ENCODE measurements at places on chromosomes 2 and 18. TPM values are rescaled to one million over a fixed set of nuclear protein-coding genes. Genes with fewer than 3 reads are reported as not detected.

LRP1B gene
- total RNA-seq = 1.7 TPM

MSGN1 gene
- not detected for total RNA-seq

VWC2L gene
- total RNA-seq = not detected

CHRNG gene
- total RNA-seq = not detected

BCL2L11 gene
- total RNA-seq = 9.6 TPM

EVX2 gene
- total RNA-seq = not detected

SNTG2 gene
- not detected for total RNA-seq

IL18RAP gene
- 2.7 TPM for total RNA-seq

ZFP36L2 gene
- total RNA-seq = 39.8 TPM

DNA sequence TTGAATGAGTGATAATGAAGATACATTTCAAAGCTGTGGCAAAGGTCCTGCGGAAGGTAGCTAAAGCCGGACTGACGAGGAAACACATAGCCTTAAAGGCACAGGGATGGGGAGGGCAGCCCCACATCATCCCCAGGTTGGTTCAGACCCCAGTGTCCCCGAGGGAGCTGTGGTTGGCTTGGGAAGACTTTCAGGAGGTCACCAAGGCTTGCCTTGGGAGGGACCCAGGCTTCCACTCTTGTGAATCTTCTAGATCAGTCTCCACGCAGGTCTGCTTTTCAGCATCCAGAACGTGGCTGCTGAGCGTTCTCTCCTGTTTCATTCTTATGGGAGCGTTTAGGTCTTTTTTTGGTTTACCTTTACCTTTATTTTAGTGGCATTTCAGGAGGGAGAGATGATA is 16.8 kb downstream of the KIF1A start:
- H3K27ac ChIP-seq = no peak overlapping the region
- no peaks in the 10 kb centered on the region for H3K36me3 ChIP-seq
- no peaks in the 10 kb centered on the region for H3K27me3 ChIP-seq

DNA sequence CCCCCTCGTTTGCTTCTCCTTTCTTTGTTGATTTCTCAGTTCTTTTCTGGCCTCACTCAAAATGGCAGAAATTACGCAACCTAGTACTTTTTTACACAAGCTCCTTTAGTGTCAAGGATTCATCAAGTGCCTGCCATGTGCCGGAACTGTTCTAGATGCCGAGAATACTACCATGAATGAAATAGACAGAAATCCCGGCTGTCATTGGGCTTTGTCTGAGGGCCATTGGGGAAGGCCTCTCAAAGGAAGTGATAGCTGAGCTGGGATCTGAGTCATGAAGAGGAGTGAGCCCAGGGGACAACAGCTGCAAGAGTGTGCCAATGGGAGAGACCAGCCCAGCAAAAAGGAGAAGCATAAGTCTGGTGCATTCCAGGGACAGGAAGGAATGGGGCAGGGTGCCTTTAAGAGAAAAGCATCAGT is 34.3 kb upstream of the PPP1CB start:
- no peaks in the 10 kb centered on the region for H3K27me3 ChIP-seq
- no peaks in the 10 kb centered on the region for H3K4me1 ChIP-seq
- peak overlapping the region; percentile 70 for H3K27ac ChIP-seq
- DNase-seq = no peak
- H3K36me3 ChIP-seq = no peaks in the 10 kb centered on the region
- no peak overlapping the region for H3K4me3 ChIP-seq

GRCh38 chr2:70855667-70856066 is 20.1 kb upstream of the CD207 start:
- no peaks in the 10 kb centered on the region for H3K27me3 ChIP-seq
- H3K4me1 ChIP-seq = no peaks in the 10 kb centered on the region
- DNase-seq = no peak

GRCh38 chr2:16623031-16623430 is 42.6 kb downstream of the CYRIA start:
- H3K27ac ChIP-seq = peak overlapping the region; percentile 35
- H3K36me3 ChIP-seq = no peaks in the 10 kb centered on the region
- H3K27me3 ChIP-seq = no peaks in the 10 kb centered on the region
- no peak overlapping the region for H3K4me3 ChIP-seq
- DNase-seq = no peak

DNA sequence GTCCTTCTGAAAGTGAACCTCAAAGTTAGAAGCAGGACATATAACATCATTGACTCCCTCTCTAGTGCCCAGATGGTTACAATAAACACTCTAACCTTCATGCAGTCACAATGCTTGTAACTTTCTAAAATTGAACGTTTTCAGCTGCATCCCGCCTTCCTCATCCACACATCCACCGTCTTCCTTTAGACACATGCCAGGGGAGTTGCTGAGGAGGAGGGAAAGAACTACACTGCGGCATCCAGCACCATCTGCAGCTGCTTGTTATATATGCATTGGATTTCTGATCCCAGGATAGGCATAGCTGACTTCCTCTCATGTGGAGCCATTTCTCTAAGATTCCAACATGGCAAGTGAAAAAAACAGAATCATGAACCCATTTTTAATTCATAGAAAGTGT is 96.8 kb downstream of the FBXO15 start:
- no peaks in the 10 kb centered on the region for H3K27me3 ChIP-seq
- no peak overlapping the region for H3K27ac ChIP-seq
- H3K4me3 ChIP-seq = no peak overlapping the region
- no peaks in the 10 kb centered on the region for H3K4me1 ChIP-seq

DNA sequence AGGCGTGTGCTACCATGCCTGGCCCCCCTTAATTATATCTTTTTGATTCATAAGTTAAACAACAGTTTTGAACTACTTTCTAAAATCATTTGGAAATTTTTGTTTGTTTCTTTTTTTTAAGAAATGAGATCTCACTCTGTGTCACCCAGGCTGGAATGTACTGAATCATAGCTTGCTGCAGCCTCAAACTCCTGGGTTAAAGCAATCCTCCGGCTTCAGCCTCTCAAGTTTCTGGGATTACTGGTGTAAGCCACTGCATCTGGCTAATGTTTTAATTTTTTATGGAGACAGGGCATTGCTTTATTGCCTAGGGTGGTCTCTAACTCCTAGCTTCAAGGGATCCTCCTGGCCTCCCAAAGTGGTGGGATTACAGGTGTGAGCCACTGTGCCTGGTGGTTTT is 71.5 kb downstream of the BABAM2 start:
- no peak for DNase-seq
- no peaks in the 10 kb centered on the region for H3K27me3 ChIP-seq
- H3K4me3 ChIP-seq = no peak overlapping the region
- H3K4me1 ChIP-seq = peaks cover 27% of the 10 kb centered on the region
- H3K27ac ChIP-seq = no peak overlapping the region

GRCh38 chr2:190468814-190469569 is 60.8 kb downstream of the MFSD6 start:
- H3K36me3 ChIP-seq = no peaks in the 10 kb centered on the region
- H3K4me3 ChIP-seq = no peak overlapping the region
- H3K4me1 ChIP-seq = no peaks in the 10 kb centered on the region
- no peaks in the 10 kb centered on the region for H3K27me3 ChIP-seq
- no peak for DNase-seq

DNA sequence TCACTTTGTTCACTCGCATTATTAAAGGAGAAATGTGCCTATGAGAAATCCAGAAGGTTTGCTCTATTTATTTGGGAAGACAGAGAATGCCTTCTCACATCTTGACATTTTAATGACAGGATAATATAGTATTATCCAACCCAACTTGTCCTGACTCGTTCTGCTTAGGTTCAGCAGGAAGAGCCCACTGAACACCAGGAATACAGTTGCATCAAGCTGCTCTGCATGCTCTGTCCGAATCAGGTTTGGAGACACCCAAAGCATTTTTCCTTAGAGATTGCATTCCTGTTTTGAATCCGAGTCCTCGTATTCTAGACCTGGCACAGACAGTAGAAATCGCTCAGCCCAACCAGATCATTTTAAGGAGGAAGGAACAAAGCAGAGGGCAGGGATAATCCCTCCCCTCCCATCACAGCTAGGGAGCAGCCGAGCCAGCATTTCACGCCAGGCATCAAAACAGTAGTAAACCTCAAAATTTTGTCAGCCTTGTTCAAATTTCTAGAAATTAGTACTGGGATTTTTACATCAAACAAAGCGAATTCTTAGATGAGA is 837.4 kb upstream of the ID2 start:
- H3K27me3 ChIP-seq = no peaks in the 10 kb centered on the region
- H3K4me1 ChIP-seq = no peaks in the 10 kb centered on the region
- no peaks in the 10 kb centered on the region for H3K36me3 ChIP-seq
- DNase-seq = no peak
- H3K27ac ChIP-seq = no peak overlapping the region

GRCh38 chr2:136766073-136766404 is 694 bp downstream of the THSD7B start:
- no peak for DNase-seq
- no peaks in the 10 kb centered on the region for H3K4me1 ChIP-seq
- H3K4me3 ChIP-seq = peak overlapping the region; percentile 35
- H3K27ac ChIP-seq = no peak overlapping the region

GRCh38 chr2:88913280-88913679 is 221.8 kb downstream of the RPIA start:
- no peaks in the 10 kb centered on the region for H3K36me3 ChIP-seq
- H3K4me3 ChIP-seq = no peak overlapping the region
- no peak overlapping the region for H3K27ac ChIP-seq
- H3K27me3 ChIP-seq = no peaks in the 10 kb centered on the region
- no peaks in the 10 kb centered on the region for H3K4me1 ChIP-seq

- no peak for DNase-seq
- no peaks in the 10 kb centered on the region for H3K27me3 ChIP-seq
- H3K4me3 ChIP-seq = no peak overlapping the region
- H3K36me3 ChIP-seq = no peaks in the 10 kb centered on the region
- no peak overlapping the region for H3K27ac ChIP-seq
These were observed 24.9 kb upstream of the RAB10 start for GRCh38 chr2:26008851-26009566.

DNA sequence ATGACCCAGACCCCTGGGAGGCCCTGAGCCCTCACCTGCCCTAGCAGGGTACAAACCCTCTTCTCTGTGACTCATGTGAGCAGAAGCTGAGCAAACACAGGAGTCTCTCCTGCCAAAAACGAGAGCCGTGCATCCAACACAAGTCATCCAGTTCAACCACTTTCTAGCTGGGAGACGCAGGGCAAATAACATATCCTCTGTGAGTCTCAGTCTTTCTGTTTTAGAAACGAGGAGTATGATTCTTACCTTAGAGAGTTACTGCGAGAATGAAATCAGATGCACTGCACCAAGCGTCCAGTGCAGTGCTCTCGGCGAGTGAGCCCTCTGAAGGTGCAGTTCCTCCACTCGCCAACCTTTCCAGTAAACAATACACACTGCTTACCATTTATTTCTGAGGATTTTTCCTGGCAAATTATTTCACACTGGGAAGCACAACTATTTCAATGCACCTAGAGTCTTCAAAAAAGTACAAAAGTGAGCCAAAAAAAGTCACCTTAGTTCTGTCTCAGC is 331.8 kb upstream of the MYT1L start:
- no peak overlapping the region for H3K4me3 ChIP-seq
- no peaks in the 10 kb centered on the region for H3K36me3 ChIP-seq
- H3K27me3 ChIP-seq = no peaks in the 10 kb centered on the region
- DNase-seq = no peak

- no peak overlapping the region for H3K27ac ChIP-seq
- no peak overlapping the region for H3K4me3 ChIP-seq
- no peaks in the 10 kb centered on the region for H3K27me3 ChIP-seq
- no peak for DNase-seq
- no peaks in the 10 kb centered on the region for H3K4me1 ChIP-seq
- no peaks in the 10 kb centered on the region for H3K36me3 ChIP-seq
These were observed 188.2 kb downstream of the PTH2R start for GRCh38 chr2:208594642-208595385.

DNA sequence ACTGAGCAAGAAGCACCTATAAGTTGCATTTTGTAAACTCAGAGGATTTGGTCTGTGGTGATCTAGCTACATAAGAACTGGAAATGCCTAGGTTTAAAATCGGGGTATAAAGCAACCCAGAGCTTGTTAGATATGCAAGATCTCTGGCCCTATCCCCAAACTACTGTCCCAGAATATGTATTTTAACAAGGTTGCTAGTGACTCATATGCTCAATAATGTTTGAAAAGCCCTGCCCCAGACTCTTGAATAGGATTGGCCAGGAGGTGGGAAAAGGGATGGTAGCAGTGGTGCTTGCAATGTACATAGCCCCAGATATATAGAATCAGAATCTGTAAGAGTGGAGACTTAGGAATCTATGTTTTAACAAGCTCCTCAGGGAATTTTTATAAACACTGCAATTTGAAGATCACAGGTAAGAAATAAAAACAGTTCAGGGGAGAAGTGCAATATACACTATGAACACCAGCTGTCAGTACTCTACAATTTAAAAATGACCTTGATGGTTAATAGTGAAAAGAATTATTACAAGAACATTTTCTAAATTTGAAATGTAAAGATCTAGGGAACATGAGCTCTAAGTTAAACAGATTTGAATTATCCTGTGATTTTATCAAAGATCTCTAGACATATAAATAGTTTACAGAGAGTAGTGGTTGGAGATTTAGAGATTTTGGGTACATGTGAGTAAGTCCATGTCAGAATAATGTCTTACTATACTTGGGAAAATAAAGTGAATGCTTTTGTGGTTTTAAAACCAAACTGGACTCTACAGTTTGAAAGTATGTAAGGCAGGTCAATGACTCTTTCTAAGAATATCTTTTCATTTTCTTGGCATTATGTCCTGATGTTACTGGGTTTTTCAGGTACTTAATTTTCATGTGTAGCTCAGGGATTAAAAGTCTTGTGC is 7.7 kb upstream of the MMADHC start:
- H3K36me3 ChIP-seq = no peaks in the 10 kb centered on the region
- H3K27me3 ChIP-seq = no peaks in the 10 kb centered on the region

- peak; percentile 86 for DNase-seq
- peak within 1 kb of the TSS; percentile 84 for H3K27ac ChIP-seq
- H3K27me3 ChIP-seq = no peaks in the 10 kb centered on the region
- no peaks in the 10 kb centered on the region for H3K36me3 ChIP-seq
- peak within 1 kb of the TSS; percentile 92 for H3K4me3 ChIP-seq
- no peaks in the 10 kb centered on the region for H3K4me1 ChIP-seq
These were observed at the start of gene SLC35F6 for GRCh38 chr2:26764078-26764887. TSS of gene SLC35F6 (plus strand) at chr2:26764284. CDS start at chr2:26764350, 66 bp downstream.

- no peaks in the 10 kb centered on the region for H3K27me3 ChIP-seq
- H3K4me1 ChIP-seq = no peaks in the 10 kb centered on the region
- DNase-seq = no peak
- no peaks in the 10 kb centered on the region for H3K36me3 ChIP-seq
- H3K4me3 ChIP-seq = no peak overlapping the region
- H3K27ac ChIP-seq = no peak overlapping the region
These were observed 187.5 kb upstream of the CRIM1 start for GRCh38 chr2:36168115-36168514.
